ENCODE measurements at places on chromosomes 1 and 21.

- DNase-seq: no peak
Observed at GRCh38 chr1:173048621-173049321, 2.0 kb downstream of the TNFSF18 start.

GRCh38 chr1:118298397-118298796, 113.4 kb upstream of the SPAG17 start:
- DNase-seq: no peak

DNA sequence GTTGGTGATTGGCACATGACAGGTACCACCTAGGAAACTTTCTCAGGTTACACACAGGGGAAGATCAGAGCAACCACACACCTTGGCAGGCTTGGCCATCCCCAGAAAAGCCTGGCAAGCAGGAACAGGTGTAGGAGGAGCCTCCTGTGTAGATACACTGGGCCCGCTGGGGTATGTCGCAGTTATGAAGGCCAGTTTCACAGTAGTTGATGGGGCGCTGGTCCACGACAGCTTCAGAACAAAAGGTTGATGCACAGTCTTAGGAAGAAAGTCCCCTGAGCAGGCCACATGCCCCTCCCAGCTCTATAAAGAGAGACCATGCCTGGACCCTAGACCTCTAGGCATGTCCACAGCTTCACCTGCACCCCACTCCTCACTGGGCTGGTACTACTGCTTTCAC, 51.6 kb downstream of the NID1 start:
- DNase-seq: no peak

DNA sequence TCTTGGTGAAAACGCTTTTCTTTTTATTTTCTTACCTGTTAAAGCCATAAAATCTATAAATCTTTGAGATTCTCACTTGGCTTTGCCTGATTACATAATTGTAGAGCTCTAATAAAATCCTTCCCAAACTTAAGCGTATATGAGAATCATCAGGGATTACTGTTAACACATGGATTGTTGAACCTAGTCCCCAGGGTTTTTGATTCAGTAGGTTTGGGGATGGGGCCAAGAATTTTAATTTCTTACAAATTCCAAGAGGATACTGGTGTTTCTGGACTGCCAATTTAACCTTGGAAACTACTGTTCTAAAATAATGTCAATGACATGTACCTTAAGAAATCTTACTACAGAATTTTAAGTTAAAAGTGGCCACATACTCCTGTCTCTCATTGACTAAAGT, 694.2 kb downstream of the BRINP3 start:
- DNase-seq: no peak

- DNase-seq: no peak
Observed at GRCh38 chr1:2538872-2539271, 8.8 kb upstream of the HES5 start.
